Stimulated activated memory B cell treated with anti-CD40 and anti-IgM and Interleukin-4, amounts not matched to agents 10 μg/mL and 1 μg/mL and 100 μg/mL, for 72 hours (primary cell): ENCODE measurements at places on chromosomes 12 and 14.

- peak; percentile 31 for ATAC-seq
These were observed 54.7 kb upstream of the EIF5 start for GRCh38 chr14:103279142-103280025.

DNA sequence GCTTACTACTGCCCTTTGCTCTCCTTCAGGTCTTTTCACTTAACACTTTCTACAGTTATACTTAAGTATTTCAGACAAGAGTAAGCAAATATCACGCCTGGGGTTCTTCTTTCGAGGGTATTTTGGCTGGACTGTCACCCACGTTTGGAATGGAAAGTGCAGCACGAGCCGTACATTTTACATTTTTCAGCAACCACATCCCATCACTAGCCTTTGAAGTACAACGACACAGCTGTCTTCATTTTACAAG is 349 bp upstream of the FAM177A1 start:
- no peak for ATAC-seq

GRCh38 chr12:112270673-112271072 is 111.6 kb downstream of the HECTD4 start:
- no peak for ATAC-seq

DNA sequence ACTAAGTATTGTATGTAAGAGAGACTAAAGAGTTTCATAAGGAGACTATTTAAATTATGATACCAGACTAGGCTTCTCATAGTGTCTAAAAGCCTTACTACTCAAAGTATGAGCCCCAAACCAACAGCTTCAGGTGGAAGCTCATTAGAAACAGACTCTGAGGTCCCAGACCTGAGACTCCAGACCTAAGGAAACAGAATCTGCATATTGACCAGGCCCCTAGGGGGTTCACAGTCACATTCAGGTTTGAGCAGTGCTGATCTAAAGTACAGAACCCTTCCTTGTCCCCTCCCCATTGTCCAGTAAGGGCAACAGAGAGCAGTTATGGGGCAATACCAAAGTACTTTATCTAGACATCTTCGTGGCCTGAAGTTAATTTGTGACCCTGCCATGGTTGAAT is 87.7 kb downstream of the SSPN start:
- no peak for ATAC-seq

- ATAC-seq, result no peak
These were observed 235.3 kb downstream of the CCDC91 start for GRCh38 chr12:28425526-28425925.

GRCh38 chr14:77979666-77980351 is 179.9 kb downstream of the ADCK1 start:
- no peak for ATAC-seq

DNA sequence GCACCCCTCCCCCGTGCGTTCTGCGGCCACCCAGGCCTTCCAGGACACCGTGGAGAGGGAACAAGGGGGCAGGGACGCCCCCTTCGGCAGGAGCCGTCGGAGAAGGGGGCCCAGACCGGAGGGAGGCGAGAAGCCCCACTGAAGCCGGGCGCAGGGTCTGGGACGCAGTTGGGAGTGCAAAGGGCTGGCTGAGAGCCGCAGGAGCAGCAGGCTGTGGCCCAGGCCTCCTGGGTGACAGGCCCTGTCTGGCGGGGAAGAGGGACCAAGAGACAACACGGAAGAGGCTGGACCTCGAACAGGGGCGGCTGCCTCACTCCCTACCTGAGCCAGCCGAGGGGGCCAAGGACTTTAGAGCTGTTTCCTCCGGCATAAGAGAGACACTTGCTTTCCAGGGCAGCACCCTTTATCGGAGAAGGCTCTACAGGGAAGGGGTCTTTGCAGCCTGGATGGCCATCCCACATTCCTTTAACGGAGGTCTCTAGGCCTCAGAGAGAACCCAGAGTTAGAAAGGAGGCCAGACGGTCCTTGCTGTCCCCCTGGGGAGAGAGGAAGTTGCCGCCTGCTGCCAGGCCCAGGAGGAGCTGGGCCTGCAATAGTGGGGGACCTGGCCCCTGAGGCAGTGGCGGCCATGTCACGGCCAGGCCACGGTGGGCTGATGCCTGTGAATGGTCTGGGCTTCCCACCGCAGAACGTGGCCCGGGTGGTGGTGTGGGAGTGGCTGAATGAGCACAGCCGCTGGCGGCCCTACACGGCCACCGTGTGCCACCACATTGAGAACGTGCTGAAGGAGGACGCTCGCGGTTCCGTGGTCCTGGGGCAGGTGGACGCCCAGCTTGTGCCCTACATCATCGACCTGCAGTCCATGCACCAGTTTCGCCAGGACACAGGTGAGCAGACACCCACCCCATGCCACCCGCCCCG is 1.3 kb downstream of the DTX1 start:
- ATAC-seq, result peak; percentile 5

GRCh38 chr14:40417777-40418401 is 985.7 kb upstream of the FBXO33 start:
- ATAC-seq, result no peak

DNA sequence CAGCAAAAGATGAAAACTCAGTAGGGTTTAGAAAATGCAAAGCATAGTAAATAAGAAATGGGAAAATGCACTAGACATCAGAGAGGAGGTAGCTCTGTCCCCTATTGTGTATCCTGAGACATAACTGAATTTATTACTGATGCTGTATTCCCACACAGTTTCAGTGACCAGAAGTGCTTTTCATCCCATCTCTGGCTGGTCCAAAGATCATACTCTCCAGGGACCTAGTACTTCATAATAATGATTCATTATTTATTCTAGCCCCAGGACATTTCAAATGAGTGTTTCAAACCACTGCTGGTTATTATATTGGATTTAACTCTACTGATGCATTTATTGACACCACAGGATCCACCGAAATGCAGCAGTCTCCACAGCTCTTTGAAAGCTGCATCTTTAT is 163.3 kb downstream of the PAWR start:
- ATAC-seq, result no peak

DNA sequence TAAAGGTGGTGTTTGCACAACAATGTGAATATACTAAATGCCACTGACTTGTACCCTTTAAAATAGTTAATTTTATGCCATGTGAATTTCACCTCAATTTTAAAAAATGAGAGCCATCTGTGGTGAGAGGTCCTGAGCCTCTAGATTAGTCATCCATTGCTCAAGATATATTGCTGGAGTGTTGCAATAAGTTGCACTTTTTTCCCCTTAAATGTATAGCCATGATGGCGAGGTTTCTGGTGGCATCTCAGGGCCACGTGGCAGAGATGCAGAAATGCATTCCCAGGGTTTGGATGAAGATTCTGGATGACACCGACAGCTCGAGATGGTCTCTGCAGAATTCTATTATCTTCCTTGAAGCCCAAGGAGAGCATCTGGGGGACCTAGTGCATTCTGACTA is 153.7 kb downstream of the AACS start:
- no peak for ATAC-seq

GRCh38 chr14:45650754-45651153 is 397.8 kb upstream of the MIS18BP1 start:
- ATAC-seq, result no peak

DNA sequence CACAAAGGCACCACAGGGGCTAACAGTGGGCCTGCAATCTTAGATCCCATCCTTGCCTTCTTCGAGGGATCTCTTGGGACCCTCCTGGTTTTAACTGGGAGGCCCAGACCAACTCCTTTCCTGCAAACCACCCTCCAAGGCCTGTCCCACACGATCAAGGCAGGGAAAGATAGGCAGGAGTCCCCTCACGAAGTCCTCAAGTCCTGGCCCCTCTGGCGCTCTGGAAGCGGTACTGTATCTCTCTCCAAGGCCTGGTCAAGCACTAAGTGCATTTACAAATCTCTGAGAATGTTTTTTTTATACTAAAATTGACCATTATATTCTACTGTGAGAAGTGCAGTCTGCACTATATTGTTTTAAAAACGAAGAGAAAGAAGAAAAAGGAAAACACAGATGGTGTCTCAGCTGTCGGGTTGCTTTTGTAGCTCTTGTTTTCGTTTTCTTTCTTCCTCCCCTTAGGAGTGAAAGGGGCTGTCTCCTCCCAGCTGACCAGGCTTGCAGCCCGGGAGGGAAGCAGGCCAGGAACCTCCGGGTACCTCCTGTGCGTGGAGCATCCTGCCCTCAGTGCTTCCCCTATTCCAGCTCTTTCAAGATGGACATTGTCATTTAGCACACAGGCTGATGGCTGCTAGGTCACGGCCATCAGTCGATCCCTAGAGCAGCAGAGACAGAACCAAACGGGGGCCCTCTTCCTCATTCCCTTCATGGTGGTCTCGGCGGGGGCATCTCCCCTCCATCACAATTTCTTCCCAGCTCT is 56.7 kb downstream of the FAM222A start:
- ATAC-seq, result no peak

GRCh38 chr12:56684745-56685359 is 3.2 kb downstream of the PTGES3 start:
- ATAC-seq, result no peak

DNA sequence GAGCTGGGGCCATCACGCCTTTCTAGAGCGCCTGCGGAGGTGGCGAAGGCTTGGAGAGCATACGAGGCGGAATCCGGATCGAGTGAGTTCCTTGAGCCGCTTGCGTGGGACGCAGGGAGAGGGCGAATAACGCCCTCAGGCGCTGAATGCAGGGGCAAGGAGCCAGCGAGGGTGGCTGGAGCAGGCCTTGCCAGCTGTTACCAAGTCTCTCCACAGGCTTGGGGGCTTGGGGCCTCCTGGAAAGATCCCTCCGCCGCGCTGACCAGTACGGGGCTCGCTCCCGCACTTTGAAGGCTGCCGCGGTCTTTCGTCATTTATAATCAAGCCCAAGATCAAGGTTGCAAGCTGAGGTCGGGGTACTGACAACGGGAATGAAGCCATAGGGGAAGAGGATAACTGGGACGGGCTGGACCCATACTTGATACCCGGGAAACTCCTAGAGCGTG is 1.2 kb downstream of the FLRT2 start:
- no peak for ATAC-seq

- peak; percentile 79 for ATAC-seq
These were observed 20.1 kb upstream of the TMED10 start for GRCh38 chr14:75196468-75196867.

GRCh38 chr14:56213306-56213705 is 95.1 kb downstream of the PELI2 start:
- no peak for ATAC-seq
